ENCODE measurements at places on chromosomes 2 and 18.

- no peak for DNase-seq
These were observed 8.6 kb upstream of the CNDP1 start for GRCh38 chr18:74525741-74526140.

- no peak for DNase-seq
These were observed 350.0 kb downstream of the RND3 start for GRCh38 chr2:150137338-150138069.

DNA sequence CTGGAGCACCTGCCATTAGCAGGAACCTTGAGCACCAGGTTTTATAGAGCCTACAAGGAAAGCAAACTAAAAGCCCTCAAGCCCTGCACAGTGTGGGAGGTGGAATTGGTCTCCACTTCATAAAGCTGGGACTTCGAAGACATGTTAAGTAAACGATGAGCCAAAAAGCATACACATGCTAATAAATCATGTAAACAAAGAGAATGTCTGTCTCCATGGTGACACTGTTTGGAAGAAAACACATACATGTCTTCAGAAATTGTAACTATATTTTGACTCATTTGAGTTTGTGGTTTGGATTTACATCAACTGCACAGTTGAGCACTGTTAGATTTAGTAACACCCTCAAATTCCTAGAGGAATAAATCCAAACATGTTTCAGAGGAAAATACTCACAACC is 978.5 kb upstream of the LRRTM1 start:
- DNase-seq = no peak

DNA sequence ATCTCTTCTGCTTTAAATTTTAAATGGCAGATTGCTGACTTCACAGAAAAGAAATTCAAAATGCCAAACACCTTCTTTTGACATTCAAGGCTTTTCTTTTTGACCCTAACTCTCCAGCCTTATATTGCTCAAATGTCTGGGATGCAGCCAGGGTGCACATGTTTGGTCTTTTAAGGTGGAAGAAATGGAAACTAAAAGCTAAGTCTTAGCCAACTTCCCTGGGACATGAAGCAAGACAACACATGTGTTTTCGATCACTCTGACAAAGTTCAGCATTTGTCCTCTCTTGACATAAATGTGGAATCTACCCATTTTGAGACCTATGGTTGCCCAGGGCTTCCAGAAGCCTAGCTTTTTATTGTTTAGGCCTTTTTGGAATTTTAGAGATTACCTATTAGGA is 161.6 kb downstream of the RDH14 start:
- no peak for DNase-seq

GRCh38 chr2:105521176-105521575 is 122.3 kb upstream of the FHL2 start:
- no peak for DNase-seq

- peak; percentile 10 for DNase-seq
These were observed 530 bp downstream of the GALNT1 start for GRCh38 chr18:35581898-35582641.

- no peak for DNase-seq
These were observed 59.4 kb downstream of the HK2 start for GRCh38 chr2:74893332-74893731.

DNA sequence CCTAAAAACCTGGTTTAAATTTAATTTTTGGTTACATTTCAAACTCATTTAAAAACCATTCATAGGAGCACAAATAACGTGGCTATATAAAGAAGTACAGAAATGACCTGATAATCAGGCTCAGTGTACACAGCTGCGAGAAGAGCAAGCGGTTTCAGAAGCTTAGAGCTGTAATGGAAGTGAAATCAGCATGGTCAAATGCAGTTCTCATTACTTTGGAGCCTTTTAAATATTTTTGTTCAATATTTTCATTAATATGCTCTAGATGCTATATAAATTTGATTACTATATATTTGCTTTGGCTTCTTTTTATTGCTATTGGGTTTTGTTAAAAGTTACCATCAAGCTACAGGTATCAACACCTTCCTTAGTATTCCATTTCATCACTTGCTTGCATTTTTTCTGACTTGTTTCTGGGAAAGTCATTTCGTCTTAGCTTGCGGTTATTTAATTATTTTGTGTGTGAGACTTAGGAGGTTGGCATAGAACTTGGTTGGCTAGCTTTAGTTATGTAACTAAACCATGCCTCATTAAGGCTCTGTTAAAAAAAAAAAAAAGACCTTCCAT is 58.7 kb downstream of the AFTPH start:
- peak; percentile 85 for DNase-seq

DNA sequence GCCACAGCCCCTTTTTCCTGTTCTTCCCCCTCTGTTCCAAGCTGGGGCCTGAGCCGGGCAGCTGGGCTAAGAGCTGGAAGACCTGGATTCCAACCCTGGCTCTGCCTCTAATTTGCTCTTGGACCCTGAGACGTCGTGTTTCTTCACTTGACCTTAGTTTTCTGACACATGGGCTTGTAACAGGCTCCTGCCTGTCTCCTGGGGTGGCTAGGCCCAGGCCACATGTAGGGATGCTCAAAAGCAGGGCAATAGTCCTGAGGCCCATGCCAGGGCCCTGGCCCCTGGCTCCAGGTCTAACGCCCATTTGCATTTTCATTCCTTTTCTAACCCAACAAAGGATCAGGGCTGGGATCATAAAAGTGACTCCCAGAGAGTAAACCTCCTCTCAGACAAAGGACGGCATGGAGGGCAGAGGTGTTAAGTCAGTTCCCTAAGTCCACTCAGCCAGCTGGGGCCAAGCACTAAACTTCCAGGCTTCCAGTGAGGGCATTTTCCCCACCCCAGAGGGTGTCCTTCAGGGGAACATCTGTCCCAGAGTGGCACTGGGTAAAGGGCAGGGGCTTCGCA is 16.6 kb upstream of the DNMT3A start:
- DNase-seq = no peak

GRCh38 chr2:220850116-220850515 is 722.0 kb downstream of the EPHA4 start:
- DNase-seq = no peak

GRCh38 chr2:6290217-6291015 is 575.3 kb downstream of the CMPK2 start:
- no peak for DNase-seq

- no peak for DNase-seq
These were observed 121.1 kb upstream of the FN1 start for GRCh38 chr2:215556979-215557378.

DNA sequence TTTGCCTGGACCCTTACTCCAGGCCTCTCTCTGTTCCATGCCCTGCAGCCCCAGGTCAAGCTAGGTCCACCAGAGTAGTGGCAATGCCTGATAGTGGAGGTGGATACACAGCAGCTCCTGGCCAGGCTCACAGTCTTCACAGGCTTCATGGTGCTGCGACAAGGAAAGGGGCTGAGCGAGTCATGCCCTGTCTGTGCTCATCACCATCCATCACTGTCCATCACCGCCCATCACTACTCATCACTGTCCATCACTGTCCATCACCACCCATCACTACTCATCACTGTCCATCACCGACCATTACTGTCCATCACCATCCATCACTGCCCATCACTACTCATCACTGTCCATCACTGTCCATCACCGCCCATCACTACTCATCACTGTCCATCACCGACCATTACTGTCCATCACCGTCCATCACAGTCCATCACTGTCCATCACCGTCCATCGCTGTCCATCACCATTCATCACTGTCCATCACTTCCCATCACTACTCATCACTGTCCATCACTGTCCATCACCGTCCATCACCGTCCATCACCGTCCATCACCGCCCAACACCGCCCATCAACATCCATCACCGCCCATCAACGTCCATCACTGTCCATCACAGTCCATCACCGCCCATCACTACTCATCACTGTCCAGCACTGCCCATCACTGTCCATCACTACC is 57.1 kb upstream of the OTOS start:
- DNase-seq = no peak

GRCh38 chr18:78965260-78965659 is 14.4 kb upstream of the SALL3 start:
- DNase-seq = no peak

DNA sequence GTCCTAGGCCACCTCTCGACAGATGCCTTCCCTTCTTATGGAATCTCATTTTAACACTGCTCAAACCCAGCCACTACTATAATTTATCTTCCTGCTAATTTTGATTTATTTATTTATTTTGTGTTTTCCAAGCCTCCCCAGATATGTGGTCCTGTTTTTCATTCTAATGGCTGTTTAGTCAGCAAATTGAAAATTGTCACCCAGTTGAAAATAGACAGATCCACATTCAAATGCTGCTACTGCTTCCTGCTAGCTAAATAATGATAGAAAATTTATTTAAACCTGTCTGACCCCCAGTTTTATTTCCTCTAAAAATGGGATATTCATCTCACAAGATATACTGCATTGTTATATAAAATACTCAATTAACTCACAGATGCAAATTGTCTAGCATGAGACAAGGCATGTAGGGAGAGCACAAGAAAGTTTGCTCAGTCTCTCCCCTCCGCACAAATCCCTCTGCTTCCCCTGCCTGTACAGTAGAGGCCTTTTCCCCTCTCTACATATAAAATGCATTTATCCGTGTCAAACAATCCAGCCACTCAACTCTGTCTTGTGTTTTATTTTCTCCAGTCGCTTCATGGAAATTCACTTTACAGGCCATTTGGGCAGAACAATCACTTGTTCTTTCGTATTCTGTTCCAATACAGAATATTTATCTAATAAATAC is 389.9 kb downstream of the SOX11 start:
- DNase-seq = no peak

- no peak for DNase-seq
These were observed 748.4 kb upstream of the HS6ST1 start for GRCh38 chr2:129067070-129067469.

DNA sequence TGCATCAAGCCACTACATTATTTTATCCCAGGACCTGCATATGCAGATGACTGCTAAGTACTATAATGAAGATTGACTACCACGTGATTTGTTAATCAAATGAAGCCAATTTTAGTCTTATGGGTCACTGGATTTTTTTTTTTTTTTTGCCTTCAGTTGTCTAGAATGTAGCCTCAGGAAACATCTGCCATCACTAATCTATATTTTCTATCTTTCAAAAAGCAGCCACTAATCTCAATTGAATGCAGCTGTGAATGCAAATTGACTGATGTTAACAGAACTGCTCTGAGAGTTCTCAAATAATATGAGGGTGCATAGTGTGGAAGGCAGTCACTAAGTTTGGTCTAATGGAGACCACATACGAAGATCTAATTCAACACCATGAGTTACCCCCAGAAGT is 106.3 kb downstream of the ABCA12 start:
- no peak for DNase-seq

DNA sequence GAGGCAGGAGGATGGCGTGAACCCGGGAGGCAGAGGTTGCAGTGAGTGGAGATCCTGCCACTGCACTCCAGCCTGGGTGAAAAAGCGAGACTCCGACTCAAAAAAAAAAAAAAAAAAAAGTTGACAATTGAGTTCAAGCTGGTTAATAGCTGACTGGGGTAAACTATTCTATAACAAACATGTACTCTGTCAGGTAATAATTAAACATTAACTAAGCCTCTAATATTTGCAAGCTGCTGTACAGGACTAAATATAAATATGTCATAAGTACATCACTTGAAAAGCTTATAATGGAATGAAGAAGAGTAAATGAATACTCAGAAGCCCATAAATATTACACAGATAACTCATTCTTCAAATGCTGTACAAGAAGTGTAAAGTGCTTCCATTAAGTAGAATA is 190.4 kb upstream of the CRIM1 start:
- no peak for DNase-seq

DNA sequence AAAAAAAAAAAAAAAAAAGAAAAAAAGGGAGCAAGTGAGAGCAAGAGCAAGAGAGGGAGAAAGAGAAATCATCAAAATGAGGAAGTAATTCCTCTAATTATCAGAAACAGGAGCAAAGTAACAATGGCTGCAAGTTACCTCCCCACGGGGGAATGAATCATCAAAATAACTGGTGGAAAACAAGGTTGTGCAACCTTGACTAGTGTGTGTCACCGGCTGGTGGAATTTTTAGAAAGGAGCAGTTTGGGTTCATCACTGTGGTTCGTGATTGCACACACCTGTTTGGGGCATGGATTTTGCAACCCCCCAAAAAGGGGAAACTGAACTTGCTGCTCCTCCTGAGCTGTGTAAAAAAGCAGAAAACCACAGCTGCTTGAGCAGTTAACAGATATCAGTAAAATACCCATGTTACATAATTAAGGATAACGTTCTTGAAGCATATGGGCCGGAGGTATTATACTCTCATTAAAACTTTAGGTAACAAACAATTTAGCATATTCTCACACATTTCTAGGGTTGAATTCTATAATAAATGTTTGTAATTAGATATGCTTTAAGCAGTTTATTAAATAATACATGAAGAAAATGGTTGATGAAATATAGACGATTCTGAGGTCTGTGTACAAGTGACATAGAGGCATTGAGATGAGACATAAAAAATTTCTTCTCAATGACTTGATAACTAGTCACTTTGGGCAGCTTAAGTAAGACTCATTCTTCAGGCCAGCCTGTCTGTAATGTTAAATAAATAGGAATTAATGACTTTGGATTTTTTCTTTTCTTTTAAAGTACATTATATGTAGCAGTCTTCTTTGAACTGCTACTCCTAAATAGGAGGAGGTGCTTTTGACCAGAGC is 184.2 kb upstream of the ZEB2 start:
- no peak for DNase-seq

DNA sequence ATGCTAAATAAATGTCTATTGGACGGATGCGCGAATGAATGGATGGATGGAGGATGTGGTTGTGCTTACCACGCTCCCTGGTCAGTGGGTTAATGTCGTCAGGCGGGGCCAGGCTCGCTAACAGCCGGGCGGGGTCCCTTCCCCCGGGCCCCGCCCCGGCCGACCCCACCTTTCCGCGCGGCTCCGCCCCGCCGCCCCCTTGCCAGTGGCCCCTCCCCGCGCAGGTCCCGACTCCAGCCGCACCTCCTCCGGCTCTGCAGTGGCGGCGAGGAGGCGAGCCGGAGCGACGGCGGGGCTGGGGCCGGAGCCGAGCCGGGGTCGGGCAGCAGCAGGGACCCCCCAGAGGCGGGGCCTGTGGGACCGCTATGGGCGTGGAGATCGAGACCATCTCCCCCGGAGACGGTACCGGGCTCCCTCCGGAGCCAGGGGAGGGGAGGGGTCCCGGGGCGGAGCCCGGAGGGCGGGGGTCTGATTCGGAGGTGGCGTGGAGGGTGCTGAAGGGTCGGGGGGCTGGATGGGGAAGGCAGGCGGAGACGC is at the start of gene FKBP1B:
FKBP1B (plus strand) TSS at position 257 of the 537 bp plus-strand sequence; CDS start at position 366, 109 bp downstream.
- DNase-seq = no peak

GRCh38 chr18:10896851-10897250 is 252.5 kb downstream of the PIEZO2 start:
- no peak for DNase-seq

DNA sequence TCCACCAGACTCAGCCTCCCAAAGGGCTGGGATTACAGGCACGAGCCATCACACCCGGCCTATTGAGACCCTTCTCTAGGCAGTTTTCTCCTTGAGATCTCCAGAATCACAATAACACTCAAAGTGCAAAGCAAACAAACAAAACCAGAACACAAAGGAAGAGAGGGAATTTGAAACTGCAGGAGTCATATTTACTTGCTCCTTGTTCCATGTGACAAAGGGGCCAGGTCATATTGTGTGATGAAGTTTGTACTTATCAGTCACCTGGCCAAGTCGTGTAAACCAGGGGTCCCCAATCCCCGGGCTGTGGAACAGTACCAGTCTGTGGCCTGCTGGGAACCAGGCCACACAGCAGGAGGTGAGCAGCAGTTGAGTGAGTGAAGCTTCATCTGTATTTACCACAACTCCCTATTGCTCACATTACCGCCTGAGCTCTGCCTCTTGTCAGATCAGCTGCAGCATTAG is 26.5 kb downstream of the SCYGR8 start:
- no peak for DNase-seq

GRCh38 chr2:40741532-40741931 is 289.6 kb upstream of the SLC8A1 start:
- no peak for DNase-seq

Data from MM.1S (cell line).